ENCODE measurements at places on chromosomes 7 and 10.

DNA sequence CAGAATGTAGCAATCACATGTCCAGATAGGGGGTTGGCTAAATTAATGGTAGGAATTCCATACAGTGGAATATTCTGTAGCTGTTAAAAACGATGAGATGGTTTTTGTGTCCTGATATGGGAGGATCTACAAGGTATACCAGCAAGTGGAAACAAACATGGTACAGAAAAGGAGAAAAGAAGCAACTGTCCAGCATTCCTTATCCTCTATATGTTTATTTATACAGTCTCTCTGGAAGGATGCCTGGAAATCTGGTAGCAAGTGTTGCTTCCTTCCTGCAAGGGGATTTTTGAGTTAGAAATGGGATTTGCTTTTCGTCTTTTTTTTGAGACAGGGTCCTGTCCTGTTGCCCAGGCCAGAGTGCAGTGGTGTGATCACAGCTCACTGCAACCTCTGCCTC lies 19.3 kb downstream of the IL15RA start:
- no peak for DNase-seq

- DNase-seq: no peak
These were observed 50.7 kb downstream of the MDFIC start for GRCh38 chr7:114972567-114972966.

DNA sequence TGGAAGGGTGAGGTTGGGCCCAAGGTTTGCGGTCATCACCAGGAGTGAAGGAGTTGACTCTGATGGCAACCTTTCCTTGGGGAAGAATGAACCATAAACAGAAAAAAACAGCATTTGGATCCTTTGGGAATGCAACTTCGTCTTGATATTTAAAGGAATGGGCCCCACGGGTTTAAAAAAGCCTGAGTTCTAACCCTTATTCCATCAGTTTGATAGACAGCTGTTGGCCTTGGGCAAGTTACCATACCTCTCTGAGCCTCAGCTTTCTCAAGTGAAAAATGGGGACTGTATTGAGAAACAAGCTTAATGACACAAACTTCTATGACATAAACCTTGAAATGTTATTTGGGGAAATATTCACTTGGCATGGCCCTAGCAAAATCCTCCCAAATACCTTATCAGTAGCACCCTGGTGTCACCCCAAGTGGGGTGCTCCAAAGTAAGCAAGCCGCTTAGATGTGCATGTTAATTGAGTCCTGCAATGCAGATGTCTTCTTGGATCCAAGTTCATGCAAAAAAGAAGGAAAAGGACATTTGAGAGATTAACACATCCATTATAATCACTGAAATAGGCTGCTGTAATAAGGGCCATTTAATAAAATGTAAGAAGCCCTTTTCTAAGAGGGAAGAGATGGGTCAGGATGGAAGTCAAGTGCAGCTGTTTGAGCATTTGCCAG lies 13.8 kb downstream of the MXI1 start:
- no peak for DNase-seq

GRCh38 chr10:63055705-63056104 lies 77.4 kb upstream of the NRBF2 start:
- no peak for DNase-seq
